Common myeloid progenitor, CD34-positive (primary cell): ENCODE measurements at places on chromosomes 6 and 20.

- DNase-seq, result no peak
Measured at GRCh38 chr6:169362501-169363121, 109.0 kb upstream of the THBS2 start.

- DNase-seq, result peak; percentile 1
Measured at GRCh38 chr6:162442687-162443086, 284.9 kb downstream of the PRKN start.

DNA sequence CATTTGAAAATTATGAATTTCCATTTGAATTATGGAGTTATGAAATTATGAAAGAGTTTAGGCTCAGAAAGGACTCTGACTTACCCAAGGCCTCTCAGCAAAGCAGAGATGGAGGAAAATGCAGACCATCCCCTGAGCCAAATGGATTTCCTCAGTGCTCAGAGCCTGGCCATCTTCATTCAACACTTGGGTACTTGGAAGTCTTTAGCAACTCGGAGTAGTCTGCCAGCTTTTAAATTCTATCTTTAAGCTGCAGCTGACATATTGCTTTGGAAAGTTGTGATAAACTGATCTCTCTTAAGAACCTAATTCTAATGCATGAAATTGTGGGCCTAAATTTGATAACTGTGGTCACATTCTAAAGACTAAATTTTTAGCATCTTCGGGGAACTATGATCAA is 315.4 kb downstream of the SAMD5 start:
- DNase-seq, result no peak

GRCh38 chr20:38547288-38548085 is 33.5 kb upstream of the ADIG start:
- DNase-seq, result no peak

DNA sequence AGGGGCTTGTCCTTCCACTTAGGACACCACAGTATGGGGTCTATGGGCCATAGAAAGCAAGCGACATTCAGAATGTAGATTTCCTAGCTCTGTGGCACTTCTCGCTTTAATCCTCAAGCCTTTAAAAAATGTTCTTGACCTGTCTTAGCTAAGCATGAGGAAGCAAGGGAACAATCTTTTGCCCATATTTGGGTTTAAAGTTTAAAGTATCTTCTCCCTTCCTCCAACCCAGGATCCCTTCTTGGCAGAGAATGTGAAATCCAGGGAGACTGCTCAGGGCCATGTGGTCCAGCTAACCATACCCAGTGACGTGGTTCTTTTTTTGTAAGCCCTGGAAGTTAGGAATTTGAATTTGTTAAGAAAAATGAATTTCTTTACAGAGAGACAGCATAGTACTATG is 289.9 kb downstream of the BTBD9 start:
- DNase-seq, result no peak

GRCh38 chr6:168988801-168989200 is 264.8 kb downstream of the THBS2 start:
- DNase-seq, result no peak
